ENCODE measurements at places on chromosomes 12 and 14.

DNA sequence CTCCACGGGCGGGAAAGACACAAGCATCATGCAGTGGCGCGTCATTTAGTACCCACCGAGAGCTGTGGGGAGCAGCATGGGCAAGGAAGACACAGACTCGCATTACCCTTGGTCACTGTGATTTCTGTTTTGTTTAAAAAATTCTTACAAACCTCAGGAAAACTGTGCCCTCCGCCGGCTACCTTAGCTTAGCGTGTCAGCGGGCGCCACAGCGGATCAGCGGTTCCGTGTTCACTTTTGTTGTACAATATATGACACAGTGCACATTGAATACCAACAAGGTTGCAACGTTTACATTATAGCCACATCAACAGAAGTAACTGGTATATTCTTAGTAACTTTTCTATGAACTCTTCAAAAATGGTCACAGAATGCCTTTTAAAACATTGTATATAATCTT is 125.2 kb upstream of the EVL start:
- DNase-seq, result no peak

- DNase-seq, result no peak
Observed at GRCh38 chr14:75904311-75904710, 77.5 kb downstream of the TGFB3 start.

DNA sequence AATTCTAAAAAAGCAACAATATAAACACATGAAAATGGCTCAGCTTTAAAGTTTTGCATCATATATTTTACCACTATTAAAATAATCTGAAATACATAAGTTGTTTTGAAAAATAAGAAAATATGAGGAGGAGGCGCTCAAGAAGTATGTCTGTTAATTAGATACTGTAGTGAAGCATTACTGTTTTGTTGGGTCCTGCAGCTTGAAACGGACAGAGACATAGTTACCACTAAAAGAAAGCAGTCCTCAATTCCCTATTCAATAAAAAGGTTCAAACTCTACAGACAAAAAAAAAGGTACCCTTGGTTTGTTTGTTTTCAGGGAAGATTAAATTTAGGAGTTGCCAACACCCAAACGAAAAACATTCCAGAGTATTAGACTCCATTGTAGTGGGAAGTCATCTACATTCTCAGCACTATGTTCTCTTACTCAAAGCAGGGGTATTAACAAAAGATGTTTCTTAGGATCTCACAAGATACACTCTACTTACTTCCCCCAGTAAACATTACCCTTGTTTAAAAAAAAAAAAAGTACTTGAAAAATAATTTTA is 3.0 kb downstream of the PAWR start:
- DNase-seq, result no peak

GRCh38 chr12:2266666-2267620 is 214.2 kb downstream of the CACNA1C start:
- no peak for DNase-seq

- DNase-seq, result no peak
Observed at GRCh38 chr12:82866946-82867345, 180.2 kb downstream of the TMTC2 start.

DNA sequence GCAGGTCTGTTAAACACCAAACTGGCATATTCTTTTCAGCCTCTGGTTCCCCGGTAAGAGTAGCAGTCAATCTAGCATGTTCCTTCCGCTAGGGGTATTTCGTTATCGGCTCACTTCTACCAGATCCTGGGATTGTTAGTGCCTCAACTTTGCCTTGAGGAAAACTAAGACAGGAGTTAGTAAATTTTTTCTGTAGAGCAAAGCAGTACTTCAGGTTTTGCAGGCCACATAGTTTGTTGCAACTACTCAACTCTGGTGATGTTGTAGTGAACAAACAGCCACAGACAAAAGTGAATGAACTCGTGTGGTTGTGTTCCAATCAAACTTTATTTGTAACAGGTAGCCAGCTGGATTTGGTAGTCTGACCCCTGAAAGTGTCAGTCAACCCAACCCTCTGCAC is 6.3 kb upstream of the CDH24 start:
- DNase-seq, result no peak

- no peak for DNase-seq
Observed at GRCh38 chr14:64947710-64948611, 5.4 kb upstream of the GPX2 start.

DNA sequence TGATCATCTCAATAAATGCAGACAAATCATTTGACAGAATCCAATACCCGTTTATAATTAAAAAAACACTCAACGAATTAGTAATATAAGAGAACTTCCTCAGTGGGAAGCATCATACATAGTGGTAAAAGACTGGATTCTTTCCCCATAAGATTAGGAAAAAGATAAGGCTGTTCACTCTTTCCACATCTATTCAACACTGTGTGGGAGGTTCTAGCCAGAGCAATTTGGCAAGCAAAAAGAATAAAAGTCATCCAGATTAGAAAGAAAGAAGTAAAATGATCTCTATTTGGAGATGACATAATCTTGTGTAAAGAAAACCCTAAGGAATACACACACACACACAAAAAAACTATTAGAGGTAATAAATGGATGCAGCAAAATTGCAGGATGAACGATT is 38.4 kb downstream of the YEATS4 start:
- no peak for DNase-seq

DNA sequence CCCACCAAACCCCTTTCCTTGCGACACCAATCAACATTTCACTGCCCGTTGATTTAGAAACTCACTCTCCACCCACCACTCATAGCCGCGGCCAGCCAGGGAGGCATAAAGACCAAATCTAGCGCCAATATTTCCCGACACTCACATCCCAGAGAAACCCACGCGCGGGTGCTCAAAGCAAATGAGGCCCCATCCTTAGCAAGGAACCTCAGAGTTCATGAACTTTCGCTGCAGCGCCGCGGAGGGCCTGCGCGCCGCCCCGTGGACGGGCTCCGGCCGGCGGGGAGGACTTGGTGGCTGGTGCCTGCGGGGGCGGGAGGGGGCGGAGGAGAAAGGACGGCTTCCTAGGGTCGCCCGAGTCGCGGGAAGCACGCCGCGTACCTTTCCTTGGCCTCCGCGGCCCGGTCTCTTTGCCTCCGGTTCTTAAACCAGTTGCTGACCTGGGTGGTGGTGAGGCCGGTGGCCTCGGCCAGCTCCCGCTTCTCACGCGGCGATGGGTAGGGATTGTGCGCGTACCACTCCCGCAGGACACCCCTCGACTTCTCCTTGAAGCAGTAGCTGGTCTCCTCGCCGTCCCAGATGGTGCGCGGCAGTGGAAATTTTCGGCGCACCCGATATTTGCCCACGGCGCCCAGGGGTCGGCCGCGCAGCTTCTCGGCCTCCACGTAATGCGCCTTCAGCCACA is 886 bp downstream of the SIX1 start:
- no peak for DNase-seq

DNA sequence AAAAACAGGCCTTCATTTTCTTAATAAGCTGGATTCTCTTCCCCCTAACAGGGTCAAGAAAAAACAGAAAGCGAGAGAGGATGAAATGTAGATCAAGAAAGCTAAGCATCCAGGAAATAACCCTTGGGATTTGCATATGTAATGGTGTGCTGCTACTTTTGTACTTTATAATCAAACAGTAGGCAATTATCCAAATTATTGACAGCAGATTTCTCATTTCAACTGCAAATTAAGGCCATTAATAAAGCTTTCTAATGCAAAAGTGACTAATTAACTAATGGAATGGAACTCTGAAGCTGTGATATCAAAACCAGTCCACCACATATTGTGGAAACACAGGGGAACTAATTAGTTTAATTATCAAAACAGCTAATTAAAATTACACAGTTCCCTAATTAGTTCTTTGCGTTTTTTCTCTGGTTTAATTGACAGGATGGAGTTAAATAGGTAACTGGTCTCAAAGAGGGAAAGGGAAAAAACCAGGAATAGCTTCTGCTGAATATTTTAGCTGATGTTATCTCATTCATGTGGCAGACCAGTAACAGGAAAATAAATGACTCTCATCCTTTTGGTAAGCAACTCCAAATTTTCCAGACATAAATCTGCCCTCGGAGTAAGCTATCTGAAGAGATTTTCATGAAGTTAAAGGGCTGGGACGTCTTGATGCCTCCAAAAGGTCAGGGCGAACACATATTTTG is 182.7 kb upstream of the LMO3 start:
- no peak for DNase-seq

DNA sequence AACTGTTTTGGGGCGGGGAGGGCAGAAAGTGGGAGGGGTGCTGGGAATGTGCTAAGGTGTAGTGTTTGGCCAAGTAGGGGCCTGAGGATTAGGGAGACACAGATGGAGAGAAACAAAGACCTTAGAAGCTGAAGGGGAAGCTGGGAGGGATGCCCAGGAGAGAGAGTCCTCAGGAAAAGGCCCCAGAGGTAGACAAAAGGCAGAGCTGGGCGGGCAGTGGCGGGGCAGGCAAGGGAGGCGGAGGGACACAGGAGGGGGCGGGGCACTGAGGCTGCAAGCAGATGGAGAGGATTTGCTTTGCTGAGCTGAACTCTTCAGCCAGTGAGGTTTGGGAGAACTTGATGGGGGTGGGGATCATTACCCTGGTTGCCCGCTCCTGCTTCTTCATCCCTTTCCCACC is 2.8 kb downstream of the PTMS start:
- no peak for DNase-seq

DNA sequence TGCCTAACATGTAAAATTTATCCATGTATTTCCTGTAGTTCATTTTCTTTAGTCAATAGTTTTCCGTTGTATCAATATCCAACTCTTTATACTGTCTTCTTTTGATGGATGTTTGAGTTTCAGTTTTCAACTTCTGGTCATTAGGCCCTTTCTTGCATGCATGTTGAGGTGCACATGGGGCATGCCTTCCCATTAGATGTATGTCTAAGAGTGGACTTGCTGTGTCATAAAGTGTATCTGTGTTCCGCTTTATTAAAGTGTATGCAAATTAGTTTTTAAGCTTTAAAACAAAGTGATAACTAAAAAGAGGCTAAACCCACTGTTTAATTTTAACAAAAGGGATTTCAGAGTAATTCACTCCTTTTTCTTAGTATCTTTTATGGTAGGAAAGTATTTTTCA is 441.1 kb downstream of the PCNX1 start:
- no peak for DNase-seq

DNA sequence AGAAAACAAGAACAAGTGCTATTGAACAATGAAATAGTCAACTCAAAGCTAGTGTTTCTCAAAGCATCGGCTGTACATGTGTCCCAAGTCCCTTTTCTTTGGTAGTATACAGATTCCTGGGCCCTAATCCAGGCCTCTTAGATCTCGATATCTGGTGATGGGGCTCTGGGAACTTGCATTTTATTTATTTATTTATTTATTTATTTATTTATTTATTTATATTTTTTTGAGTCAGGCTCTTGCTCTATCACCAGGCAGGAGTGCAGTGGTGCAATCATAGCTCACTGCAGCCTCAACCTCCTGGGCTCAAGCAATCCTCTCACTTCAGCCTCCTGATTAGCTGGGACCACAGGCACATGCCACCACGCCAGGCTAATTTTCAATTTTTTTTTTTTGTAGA is 17.1 kb downstream of the SYNDIG1L start:
- no peak for DNase-seq

GRCh38 chr12:113974006-113974405 is 7.9 kb upstream of the RBM19 start:
- DNase-seq, result no peak

DNA sequence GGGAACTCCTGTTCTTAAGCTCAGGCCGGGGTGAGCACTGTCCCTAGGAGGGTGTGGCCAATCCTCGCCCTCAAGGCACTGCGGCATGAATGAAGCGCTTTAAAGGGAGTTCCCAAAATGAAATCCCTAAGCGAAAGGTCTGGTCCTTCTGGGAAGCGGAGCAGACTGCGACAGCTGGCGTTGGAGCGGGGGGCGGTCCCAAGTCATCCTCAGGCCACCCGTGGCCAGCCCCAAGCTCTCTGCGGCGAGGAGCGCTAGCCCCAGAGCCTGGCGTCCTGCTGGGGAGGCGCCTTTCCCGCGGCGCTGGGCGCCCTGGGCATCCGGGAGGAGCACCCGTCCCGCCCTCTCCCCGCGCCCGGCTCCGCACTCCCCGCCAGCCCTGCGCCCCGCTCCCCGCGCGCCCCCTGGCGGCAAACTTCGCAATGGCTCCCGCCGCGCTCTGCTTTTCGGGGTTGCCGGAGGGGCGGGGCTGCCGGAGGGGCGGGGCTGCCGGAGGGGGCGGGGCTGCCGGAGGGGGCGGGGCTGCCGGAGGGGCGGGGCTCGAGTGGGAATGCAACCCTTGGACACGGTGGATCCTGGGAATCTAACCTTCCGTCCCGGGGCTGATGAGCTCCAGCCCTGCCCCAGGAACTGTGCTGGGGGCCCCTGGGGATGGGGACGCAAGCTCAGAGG is 25.4 kb downstream of the ZBTB42 start:
- peak; percentile 90 for DNase-seq

GRCh38 chr14:99544991-99545390 is 59.0 kb downstream of the CCDC85C start:
- no peak for DNase-seq

DNA sequence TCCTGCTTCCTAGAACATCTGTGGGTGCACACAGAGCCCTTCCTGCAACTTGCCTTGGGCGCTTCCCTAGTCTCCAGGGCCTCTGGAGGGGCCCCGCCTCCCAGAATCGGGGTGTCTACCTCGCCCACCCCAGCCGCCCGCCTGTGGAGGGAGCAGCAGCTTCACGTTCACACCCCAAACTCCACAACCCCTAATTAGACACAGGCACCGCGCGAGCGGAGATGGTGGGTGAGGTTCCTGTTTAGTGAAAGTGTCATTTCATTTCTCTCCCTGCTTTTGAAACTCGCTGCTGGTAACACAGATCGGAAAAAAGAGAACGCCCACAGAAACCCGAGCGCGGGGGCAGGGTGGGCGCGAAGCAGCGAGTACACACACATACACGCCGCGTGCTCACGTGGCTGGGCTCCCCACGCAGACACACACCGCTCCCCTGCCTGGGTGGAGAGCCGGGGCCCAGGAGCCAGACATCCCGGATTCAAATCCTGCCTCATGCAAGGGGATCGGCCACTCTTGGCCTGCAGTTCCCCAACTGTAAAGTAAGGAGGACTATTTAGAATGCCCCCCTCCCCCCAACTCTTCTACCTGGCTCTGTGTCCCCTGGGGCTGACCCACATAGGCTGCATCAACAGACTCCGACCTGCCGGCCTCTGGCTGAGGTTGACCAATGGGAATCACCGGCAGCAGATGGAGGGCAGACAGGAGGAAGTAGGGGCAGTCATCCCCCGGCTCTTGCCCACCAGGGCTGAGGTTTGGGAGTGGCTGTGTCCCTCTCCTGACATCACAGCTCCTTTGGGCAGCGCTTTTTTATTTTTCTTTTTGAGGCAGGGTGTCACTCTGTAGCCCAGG is 79.2 kb upstream of the NCOR2 start:
- peak; percentile 37 for DNase-seq

Measured in activated T-cell treated with anti-CD3 and anti-CD28 coated beads for 24 hours (primary cell).